Activated CD4-positive, alpha-beta T cell treated with anti-CD3 and anti-CD28 coated beads, Interleukin-2, amount 50 U/mL, for 24 hours (primary cell): ENCODE measurements at places on chromosomes 7 and 10.
A peak's percentile ranks its signal among the peaks of the same experiment; 100 is the strongest.

- no peak for DNase-seq
Observed at GRCh38 chr7:21887779-21888178, 57.9 kb downstream of the CDCA7L start.

GRCh38 chr10:88126699-88127098 is 263.3 kb downstream of the PTEN start:
- no peak for DNase-seq

- DNase-seq: no peak
Observed at GRCh38 chr7:69019437-69019836, 578.8 kb upstream of the AUTS2 start.

GRCh38 chr10:112715581-112715980 is 234.5 kb upstream of the TCF7L2 start:
- no peak for DNase-seq

DNA sequence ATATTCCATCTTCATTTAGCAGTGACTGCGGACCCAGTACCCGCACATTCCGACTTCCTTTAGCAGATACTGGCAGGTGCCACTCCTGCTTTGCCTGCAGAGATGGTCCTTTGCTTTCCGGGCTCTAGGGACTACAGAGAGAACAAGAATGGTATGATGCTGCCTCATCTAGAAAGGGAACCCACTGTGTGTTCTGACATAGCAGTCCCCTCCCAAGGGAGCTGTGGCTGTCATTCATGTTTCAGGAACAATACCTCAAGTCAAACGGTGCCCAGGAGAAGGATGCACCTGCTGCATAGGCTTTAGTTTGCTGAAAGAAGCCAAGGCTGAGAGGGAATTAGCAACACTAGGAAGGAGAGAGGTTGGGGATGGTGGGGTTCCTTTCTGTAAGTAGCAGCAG is 15.9 kb upstream of the TMEM72 start:
- DNase-seq: no peak

GRCh38 chr10:98676895-98677294 is 230.2 kb upstream of the HPS1 start:
- DNase-seq: no peak

DNA sequence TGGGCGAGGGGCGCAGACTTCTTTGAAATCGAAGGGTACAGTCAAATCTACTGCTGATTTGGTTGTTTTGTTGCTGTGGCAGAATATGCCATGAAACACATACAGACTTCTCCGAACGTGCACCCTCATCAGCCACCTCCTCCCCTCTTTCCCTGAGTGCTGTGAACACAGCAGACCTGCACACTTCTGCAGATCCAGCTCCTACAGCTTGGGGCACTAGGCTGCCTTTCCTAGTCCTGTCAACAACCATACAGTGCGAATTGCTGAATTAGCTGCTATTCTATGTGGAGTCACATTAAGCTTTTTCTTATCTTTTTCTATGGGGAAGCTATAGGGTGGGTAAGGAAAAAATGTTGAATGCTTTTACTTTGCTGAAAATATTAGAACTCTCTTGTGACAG is 57.5 kb downstream of the COL17A1 start:
- DNase-seq: peak; percentile 9

DNA sequence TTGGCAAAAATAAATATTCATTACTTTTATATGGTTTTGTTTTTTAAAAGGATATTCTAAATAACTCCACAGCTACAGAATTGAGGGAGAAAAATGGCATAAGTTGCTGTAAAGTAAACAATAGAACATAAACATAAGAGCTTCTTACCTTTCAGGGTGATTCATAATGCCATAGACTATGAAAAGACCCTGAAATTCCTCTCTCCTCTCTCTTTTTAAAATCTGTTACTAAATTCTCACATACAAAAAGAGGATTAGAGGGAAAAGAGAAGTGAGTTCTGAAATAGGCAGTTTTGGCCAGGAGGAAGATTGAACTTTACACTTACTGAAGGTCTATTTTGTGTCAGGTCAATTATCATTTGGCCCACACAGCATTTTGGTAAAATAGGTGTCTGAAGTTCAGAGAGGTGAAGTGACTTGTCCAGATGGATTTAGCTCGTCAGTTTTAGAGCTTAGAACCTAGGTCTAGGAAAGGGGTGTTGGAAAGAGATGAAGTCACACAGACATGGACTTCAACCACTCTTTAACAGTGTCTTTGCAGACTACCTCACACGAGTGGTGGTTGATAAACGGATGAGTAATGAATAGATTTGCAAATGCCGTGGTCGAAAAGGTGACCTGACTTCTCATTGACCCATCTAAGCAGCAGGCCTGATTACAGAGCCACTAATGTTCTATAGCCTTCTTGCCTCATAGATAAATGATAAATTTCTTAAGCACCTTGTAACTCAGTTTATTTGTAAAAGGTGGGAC is 190.6 kb upstream of the CCDC6 start:
- DNase-seq: no peak

DNA sequence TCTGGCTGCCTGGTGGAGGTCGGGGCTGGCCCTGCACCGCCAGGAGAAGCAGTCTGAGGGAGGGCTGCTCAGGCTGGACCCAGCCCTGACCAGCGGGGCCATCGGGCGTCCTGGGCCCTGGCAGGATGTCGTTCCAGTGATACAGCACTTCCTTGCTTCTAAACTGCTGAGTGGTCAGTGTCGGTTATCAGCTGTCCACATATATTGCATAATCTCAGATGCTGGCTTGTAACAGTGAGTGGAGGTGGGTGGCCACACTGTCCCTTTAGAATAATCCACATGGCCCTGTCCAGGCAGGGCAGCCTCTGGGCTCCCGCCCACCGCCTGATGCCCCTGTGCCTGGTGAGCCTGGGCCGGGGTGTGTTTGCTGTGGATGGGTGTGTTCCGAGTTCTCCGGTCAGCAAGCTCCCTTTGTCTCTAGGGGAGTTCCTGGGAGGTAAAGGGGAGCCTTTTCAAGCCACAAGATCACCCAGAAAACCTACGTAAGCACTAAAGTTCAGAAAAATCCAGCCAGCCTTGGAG is 86.1 kb downstream of the LHPP start:
- DNase-seq: no peak

- no peak for DNase-seq
Observed at GRCh38 chr10:5645375-5645774, 21.0 kb downstream of the ASB13 start.

DNA sequence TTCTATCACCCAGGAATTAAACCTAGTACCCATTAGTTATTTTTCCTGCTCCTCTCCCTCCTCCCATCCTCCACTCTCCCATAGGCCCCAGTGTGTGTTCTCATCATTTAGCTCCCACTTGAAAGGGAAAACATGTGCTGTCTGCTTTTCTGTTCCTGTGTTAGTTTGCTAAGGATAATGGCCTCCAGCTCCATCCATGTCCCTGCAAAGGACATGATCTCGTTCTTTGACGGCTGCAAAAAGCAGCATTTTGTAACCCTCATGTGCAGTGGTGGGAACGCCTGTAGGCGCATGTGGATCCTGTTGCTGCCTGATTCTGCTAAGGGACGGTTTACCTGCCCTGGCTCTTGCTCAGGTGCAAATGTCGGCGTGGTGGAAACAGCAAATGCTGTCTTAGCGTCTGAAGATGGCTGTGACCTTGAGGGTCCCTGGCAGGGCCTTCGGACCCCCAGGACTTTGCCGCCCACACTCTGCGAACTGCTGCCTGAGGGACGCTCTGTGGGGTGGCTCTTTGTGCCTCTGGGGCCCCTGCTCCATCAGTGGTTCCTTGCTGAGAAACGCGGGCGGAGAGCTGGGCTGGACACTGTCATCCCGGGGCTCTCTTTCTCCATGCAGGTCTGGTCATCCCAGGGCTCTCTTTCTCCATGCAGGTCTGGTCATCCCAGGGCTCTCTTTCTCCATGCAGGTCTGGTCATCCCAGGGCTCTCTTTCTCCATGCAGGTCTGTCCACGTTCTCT is 5.6 kb upstream of the MTG1 start:
- DNase-seq: no peak

- DNase-seq: no peak
Observed at GRCh38 chr10:131979336-131979735, 2.4 kb downstream of the BNIP3 start.

- DNase-seq: no peak
Observed at GRCh38 chr10:28721318-28721951, 44.1 kb downstream of the BAMBI start.

DNA sequence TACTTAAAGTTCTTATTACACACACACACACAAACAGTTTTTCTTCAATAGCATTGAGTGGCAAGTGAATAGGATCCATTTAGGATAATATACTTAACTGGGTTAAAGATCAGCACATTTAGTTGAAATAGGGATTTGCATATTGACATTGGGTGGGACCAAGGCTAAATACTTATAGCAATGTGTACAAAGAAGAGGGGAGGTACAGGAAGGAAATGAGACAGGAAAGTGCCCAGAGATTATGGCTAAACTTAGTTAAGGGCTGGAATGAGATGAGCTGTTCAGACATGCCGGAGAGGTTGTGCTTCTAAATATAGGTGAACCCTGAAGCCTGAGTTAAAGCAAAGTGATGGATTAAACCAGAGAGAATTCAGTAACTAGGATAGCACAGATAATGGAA is 95.1 kb downstream of the LSMEM1 start:
- no peak for DNase-seq

DNA sequence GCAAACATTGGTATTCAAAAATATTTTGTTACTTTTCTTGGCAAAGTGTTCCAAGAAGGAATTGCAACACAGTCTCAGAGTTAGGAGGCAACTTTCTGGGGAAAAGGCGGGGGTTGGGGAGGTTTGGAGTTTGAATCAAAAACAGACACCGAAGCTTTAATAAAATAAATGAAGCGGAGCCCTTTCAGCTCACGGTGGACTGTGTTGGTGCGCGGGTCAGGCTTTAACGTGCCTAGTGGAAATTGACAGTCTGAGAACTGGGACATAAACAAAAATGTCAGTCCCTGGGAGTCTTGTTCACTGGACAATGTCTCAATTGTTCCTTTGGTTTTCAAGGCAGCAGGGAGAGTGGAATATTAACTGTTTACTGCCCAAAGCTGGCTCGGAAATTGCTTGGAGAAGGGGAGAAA is 109.3 kb downstream of the TCF7L2 start:
- DNase-seq: no peak

- DNase-seq: no peak
Observed at GRCh38 chr7:14839307-14839706, 63.2 kb downstream of the DGKB start.

DNA sequence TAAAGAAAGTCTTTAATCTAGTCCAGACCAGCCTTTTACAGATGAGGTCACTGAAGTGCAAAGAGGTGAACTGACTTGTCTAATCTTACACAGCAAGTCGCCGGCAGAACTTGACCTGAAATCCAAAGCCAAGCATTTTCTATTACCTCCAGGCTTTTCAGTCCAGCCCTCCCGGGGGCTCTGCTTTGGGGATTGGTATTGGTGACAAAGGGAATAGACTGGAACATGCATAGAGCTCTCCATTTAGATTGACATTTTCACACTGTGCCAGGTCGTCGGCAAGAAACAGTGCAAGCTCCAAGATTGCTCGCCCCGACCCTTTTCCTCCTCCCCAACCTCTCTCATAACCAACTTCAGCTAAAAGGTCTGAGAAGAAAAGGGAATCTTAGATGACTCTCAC is 42.2 kb upstream of the MTPAP start:
- no peak for DNase-seq

- peak; percentile 28 for DNase-seq
Observed at GRCh38 chr10:96370584-96371157, 11.9 kb upstream of the OPALIN start.

- no peak for DNase-seq
Observed at GRCh38 chr7:45174328-45174610, 16.7 kb downstream of the RAMP3 start.

GRCh38 chr7:156919132-156919713 is 26.2 kb upstream of the LMBR1 start:
- no peak for DNase-seq

GRCh38 chr7:148994576-148994975 is 33.7 kb downstream of the PDIA4 start:
- no peak for DNase-seq

- no peak for DNase-seq
Observed at GRCh38 chr10:11533328-11533781, 78.1 kb downstream of the USP6NL start.

GRCh38 chr7:36765605-36766004 is 41.3 kb upstream of the AOAH start:
- DNase-seq: no peak

DNA sequence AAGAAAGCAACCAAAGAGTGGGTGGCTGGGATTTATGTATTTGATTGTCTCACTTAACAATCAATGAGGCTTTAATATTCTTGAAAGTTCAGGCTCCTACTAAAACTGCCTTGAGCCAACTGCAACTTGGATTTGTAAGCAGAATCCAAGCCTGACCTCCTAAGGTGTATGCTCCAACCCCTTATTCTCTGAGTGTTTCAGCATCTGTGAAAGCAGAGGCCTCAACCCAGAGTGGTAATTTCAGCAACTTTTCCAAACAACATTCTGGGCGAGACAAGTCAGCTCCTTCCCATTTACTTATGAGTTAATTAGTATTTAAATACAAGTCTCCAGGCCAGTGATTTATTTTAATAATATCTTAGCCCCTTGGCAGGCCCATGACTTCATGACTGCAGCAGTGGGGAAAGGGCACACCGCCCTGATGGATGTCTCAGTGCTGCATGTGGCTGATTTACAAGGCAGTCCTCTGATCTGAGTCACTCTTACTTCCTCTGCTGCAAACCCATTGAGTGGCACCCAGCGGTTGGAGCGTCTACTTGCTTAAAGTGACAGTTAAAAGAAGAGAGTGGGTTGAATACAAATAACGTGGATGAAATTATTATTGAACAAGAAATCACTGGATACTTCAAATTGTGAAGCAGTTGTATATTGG is 209.1 kb downstream of the TRIL start:
- DNase-seq: no peak

DNA sequence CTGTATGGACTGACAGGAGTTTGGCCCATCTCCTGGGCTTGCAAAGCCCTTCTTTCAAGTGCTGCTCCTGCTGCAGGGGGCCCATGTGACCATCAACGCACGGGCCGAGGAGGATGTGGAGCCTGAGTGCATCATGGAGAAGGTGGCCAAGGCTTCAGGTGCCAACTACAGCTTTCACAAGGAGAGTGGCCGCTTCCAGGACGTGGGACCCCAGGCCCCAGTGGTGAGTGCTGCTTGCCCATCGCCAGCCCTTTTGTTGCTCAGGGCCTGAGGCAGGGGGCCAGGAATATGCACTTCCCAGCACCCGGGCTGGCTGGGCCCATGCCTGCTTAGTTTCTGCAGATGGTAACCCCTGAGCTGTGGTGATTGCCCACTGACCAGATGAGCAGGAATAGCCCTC is 8.7 kb downstream of the PGAM2 start:
- DNase-seq: no peak

- DNase-seq: no peak
Observed at GRCh38 chr10:88232983-88233543, 350.1 kb downstream of the RNLS start.

GRCh38 chr7:129714514-129715063 is 103.1 kb downstream of the NRF1 start:
- DNase-seq: no peak
